ENCODE measurements at places on chromosomes 1 and 21.

DNA sequence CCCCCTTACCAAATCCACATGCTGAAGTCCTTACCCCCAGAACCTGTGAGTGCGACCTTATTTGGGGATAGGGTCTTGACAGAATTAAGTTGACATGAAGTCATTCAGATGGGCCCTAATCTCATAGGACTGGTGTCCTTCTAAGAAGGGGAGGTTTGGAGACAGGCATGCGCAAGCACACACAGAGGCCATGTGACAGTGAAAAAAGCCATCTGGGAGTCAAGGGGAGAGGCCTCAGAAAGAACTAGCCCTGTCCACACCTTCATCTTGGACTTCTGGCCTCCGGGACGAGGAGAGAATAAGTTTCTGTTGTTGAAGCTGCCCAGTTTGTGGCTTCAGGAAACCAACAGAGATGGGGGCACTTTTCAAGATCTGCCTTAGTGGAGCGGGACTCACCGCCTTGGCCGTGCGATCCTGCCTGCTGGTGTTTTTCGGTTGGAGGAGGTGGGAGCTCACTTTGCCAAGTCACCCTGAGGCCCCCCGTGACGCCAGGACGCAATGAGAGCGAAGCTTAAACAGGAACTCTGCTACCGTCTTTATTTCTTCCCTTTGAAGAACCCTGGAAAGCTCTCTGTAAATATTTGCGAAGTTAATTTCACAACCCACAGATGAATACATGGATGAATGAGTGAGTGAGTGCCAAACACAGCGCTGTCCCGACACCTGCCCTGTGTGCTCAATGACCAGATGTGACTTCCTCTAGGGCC lies 42.5 kb upstream of the C1orf174 start:
- no peaks in the 10 kb centered on the region for H3K4me1 ChIP-seq
- no peak for DNase-seq
- no peak overlapping the region for H3K27ac ChIP-seq
- no peaks in the 10 kb centered on the region for H3K36me3 ChIP-seq

- no peaks in the 10 kb centered on the region for H3K4me1 ChIP-seq
- DNase-seq: no peak
- no peak overlapping the region for H3K27ac ChIP-seq
- no peak overlapping the region for H3K4me3 ChIP-seq
Observed at GRCh38 chr1:110816945-110817344, 56.0 kb upstream of the CD53 start.

GRCh38 chr1:189708674-189709073 lies 769.0 kb downstream of the BRINP3 start:
- no peaks in the 10 kb centered on the region for H3K27me3 ChIP-seq
- no peaks in the 10 kb centered on the region for H3K36me3 ChIP-seq
- no peak overlapping the region for H3K27ac ChIP-seq
- no peak overlapping the region for H3K4me3 ChIP-seq
- no peaks in the 10 kb centered on the region for H3K4me1 ChIP-seq
- DNase-seq: no peak

GRCh38 chr1:211738691-211739301 lies 63.4 kb upstream of the NEK2 start:
- H3K4me3 ChIP-seq: no peak overlapping the region
- H3K27ac ChIP-seq: no peak overlapping the region
- H3K4me1 ChIP-seq: peaks cover 24% of the 10 kb centered on the region
- peak; percentile 44 for DNase-seq
- H3K36me3 ChIP-seq: no peaks in the 10 kb centered on the region
- peaks cover 77% of the 10 kb centered on the region for H3K27me3 ChIP-seq

DNA sequence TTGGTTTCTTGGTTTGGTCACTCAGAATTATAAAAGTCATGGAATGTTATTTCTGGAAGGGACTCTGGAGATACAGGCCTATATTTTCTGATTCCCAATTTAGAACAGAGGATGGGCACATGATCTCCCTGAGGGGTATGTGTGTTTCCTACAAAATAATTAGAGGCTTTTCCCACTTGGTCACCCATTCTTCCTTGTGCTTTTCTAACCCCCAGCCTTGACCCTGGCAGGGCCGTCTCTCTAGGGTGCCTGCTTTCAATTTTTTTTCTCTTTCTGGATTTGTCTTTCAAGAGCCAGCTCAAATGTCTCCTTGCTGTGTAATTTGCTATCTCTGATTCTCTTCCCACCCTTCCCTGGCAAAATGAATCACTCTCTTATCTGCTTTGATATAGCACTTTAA lies 131.9 kb downstream of the HLX start:
- no peak for DNase-seq
- no peaks in the 10 kb centered on the region for H3K27me3 ChIP-seq
- H3K4me1 ChIP-seq: no peaks in the 10 kb centered on the region
- no peaks in the 10 kb centered on the region for H3K36me3 ChIP-seq

- no peak overlapping the region for H3K4me3 ChIP-seq
- DNase-seq: no peak
- no peak overlapping the region for H3K27ac ChIP-seq
Observed at GRCh38 chr1:201265756-201266155, 17.6 kb upstream of the PKP1 start.

GRCh38 chr1:186681121-186681520 lies 898 bp upstream of the PTGS2 start:
- H3K4me3 ChIP-seq: peak overlapping the region; percentile 74
- peaks cover 11% of the 10 kb centered on the region for H3K4me1 ChIP-seq
- no peaks in the 10 kb centered on the region for H3K27me3 ChIP-seq
- H3K36me3 ChIP-seq: no peaks in the 10 kb centered on the region

DNA sequence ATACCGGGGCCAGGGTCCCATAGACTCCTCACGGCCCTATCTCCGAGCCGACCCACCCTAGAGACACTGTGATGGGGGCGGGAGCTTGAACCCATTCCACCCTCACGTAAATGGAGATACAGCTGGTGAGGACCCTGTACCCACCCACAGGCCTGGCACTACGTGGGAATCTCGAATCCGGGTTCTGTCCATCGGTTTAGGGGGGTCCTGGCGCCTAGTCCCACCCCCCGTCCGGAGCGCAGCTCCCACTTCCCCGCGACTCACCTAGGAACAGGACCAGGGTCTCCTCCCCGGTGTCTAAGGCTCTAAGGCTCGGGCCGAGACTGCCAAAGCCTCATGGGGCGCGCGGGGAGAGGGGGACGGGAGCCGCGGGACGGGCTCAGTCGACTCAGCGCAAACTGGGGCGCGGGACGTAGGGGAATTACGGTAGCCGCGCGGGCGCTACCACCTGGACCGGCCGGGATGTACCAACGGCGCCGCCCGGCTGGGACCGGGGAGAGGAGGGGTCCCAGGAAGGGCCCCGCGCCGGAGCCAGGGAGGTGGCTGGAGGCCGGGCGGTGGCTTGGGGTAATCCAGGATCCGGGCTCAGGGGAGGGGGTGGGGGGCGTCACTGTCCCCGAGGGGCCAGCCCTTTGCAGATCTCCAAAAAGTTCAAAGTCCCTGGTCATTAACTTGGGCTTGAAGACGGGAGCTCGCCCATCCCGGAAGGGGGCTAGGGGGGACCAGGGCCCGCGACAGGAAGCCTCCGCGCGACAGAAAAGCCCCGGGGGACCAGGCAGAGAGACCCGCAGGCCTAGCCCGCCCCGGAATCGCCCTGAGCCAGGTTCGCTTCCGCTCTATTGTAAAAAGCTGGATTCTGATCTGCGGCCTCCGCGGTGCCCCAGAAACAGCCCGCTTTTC lies 1.0 kb downstream of the PLEKHG5 start:
- DNase-seq: peak; percentile 81
- H3K4me3 ChIP-seq: peak overlapping the region; percentile 58
- peaks cover 25% of the 10 kb centered on the region for H3K27me3 ChIP-seq
- peak overlapping the region; percentile 19 for H3K27ac ChIP-seq
- no peaks in the 10 kb centered on the region for H3K36me3 ChIP-seq
- H3K4me1 ChIP-seq: peaks cover 3% of the 10 kb centered on the region

DNA sequence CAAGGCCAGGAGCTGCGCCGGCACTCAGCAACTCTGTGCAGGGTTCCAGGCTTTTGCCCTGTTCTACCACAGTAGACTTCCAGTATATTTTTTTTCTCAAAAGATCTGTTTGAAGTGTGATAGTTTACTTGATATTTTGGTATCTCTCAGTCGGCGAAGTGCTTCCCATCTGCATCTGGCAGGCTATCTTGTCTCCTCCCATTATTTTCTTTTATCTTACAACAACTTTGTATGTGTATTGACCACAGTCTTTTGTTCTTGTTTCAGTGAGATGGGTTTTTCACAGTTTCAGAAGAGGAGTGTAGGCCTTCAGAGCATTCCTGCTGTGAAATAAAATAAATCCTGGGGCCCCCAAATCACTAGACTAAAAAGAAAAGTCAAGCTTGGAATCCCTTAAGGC lies 292.9 kb downstream of the PTGER3 start:
- no peak overlapping the region for H3K4me3 ChIP-seq
- no peaks in the 10 kb centered on the region for H3K36me3 ChIP-seq
- 0 out of 2 replicates have a peak, but pooled peaks cover 12% of the 10 kb centered on the region for H3K4me1 ChIP-seq
- DNase-seq: no peak
- H3K27ac ChIP-seq: no peak overlapping the region

DNA sequence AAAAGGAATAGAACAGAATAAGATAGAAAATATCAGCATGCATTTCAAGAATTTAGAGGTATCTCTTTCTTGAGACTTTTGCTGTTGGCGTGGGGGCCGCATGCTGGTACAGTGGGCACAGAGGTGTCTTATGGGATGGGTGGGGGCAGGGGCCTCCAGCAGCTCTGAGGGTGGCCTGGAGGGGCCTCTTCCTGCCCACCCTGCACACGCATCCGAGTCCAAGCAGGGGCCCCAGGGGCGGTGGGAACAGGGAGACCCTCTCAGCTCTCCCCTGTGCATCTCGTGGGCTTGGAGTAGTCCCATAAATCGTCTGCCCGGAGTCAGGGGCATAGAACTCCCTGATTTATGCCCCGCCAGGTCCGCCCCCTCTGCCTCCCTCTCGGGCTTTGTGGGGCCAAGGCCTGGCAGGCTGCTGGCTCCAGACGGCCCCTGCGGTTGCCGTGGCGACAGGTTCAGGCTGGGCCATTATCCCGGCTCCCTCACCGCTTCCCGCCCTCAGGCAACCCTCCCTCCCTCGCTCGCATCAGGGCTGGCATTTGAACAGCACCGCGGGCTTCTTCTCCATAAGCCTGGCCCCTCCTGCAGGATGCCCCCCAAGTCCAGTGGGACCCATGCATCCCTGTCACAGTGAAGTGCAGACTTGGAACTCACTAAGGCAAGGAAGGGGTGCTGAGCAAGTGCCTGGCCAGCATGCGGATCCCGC lies 133.2 kb upstream of the ZBTB40 start:
- H3K27me3 ChIP-seq: peaks cover 98% of the 10 kb centered on the region
- H3K4me3 ChIP-seq: no peak overlapping the region
- no peak for DNase-seq
- H3K27ac ChIP-seq: no peak overlapping the region

GRCh38 chr21:17612023-17612564 lies 607 bp downstream of the BTG3 start:
- peak overlapping the region; percentile 89 for H3K4me3 ChIP-seq
- peaks cover 6% of the 10 kb centered on the region for H3K4me1 ChIP-seq
- peak overlapping the region; percentile 66 for H3K27ac ChIP-seq
- peaks cover 11% of the 10 kb centered on the region for H3K36me3 ChIP-seq
- peak; percentile 33 for DNase-seq
- no peaks in the 10 kb centered on the region for H3K27me3 ChIP-seq

GRCh38 chr1:92820024-92820423 lies 11.8 kb upstream of the RPL5 start:
- DNase-seq: no peak
- no peaks in the 10 kb centered on the region for H3K36me3 ChIP-seq
- no peaks in the 10 kb centered on the region for H3K27me3 ChIP-seq
- no peaks in the 10 kb centered on the region for H3K4me1 ChIP-seq
- H3K27ac ChIP-seq: no peak overlapping the region
- H3K4me3 ChIP-seq: no peak overlapping the region

DNA sequence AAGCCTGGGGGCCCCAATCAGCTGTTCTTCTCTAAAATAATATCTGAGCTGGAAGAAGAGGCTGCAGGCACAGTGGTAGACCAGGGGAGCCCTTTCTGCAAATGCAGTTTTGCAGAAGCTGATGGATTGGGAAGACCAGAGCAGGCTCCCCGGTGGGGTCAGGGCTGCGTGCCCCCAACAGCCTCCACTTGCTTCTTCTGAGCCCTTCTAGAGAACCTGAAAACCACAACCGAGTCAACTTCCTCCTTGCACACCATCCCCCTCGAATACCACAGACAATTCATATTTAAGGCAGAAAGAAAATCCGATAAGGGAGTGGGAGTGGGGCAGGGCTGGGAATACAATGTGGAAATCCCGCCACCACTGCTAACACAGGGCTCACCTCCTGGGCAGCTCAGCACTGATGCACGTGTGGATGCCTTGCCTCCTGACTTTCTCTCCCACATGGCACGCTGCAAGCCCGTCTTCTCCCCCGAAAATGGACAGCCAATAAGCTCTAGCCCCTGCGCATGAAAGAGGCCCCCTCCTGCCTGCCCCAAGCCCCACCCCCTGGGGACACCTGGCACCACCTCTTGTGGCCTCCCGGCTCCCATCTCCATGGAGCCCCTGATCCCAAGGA lies 25.4 kb upstream of the ALDH4A1 start:
- no peaks in the 10 kb centered on the region for H3K27me3 ChIP-seq
- H3K27ac ChIP-seq: peak overlapping the region; percentile 99

GRCh38 chr1:52706136-52706670 lies 8.1 kb upstream of the COA7 start:
- no peaks in the 10 kb centered on the region for H3K27me3 ChIP-seq
- H3K27ac ChIP-seq: no peak overlapping the region
- H3K36me3 ChIP-seq: no peaks in the 10 kb centered on the region

GRCh38 chr1:73100216-73100615 lies 817.9 kb upstream of the NEGR1 start:
- no peak overlapping the region for H3K27ac ChIP-seq
- no peaks in the 10 kb centered on the region for H3K27me3 ChIP-seq
- H3K4me3 ChIP-seq: no peak overlapping the region
- H3K36me3 ChIP-seq: no peaks in the 10 kb centered on the region
- no peak for DNase-seq
- no peaks in the 10 kb centered on the region for H3K4me1 ChIP-seq

DNA sequence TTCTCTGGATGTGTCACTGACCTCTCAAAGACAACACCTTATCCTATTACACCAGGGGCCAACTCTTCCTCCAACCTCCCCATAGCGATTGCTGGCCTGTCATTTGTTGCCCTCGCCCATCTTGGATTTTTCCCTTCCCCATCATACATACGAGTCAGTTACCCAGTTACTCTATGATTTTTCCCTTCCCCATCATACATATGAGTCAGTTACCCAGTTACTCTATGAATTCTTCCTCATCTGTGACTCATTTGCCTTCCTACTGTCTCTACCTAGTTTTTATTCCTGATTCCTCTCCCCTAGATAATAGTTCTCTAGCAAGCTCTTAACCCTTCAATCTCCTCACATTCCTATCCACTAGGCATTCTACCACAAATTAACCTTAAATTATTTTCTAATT lies 178.8 kb downstream of the NR5A2 start:
- DNase-seq: no peak
- H3K4me1 ChIP-seq: peaks cover 7% of the 10 kb centered on the region
- H3K27ac ChIP-seq: no peak overlapping the region
- no peaks in the 10 kb centered on the region for H3K36me3 ChIP-seq
- H3K4me3 ChIP-seq: no peak overlapping the region

- peaks cover 34% of the 10 kb centered on the region for H3K27me3 ChIP-seq
- no peak overlapping the region for H3K27ac ChIP-seq
- peak; percentile 38 for DNase-seq
- no peaks in the 10 kb centered on the region for H3K36me3 ChIP-seq
- no peak overlapping the region for H3K4me3 ChIP-seq
- no peaks in the 10 kb centered on the region for H3K4me1 ChIP-seq
Observed at GRCh38 chr1:94284476-94284875, 47.1 kb upstream of the ARHGAP29 start.

GRCh38 chr1:172680733-172681275 lies 21.9 kb downstream of the FASLG start:
- no peaks in the 10 kb centered on the region for H3K36me3 ChIP-seq
- H3K27ac ChIP-seq: no peak overlapping the region
- H3K4me3 ChIP-seq: no peak overlapping the region
- no peaks in the 10 kb centered on the region for H3K27me3 ChIP-seq
